ENCODE measurements at places on chromosomes 2 and 18.

DNA sequence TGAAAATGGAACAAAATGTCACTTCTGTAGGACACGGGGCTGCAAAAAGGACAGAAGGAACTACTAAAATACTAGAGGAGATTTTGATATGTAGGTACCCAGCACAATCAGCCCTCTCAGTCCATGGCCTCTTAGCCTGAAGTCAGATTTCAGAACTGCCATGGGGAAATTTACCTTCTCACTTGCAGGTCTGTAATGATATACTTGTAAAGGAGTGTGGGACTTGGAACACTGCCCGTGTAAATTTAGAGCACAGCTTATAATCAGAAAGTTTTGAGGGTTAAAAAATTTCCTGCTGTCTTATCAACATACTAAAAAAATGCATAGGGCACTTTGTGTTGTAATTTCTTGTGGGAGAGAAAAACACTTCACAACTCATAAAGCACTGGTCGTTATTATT lies 60.6 kb downstream of the ZEB2 start:
- no peak for DNase-seq

DNA sequence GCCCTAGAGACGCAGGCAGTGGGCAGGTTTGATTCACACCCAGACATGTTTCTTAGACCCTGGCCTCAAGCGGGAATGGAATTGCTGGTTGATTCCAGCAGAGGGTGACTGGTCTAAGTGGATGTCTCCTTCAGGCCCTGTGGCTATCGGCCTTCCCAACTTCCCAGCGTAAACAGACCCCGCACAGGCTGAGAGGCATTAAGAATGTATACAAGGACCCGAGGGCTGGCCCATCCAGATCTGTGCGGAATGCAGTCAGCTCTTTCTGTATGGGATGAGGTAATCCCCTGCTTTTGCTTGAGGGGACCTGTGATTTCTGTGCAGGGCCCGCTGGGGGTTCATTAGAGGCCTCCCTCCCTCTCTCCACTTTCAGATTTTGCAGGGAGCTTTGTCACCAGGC lies 6.5 kb downstream of the ACKR3 start:
- DNase-seq: no peak

GRCh38 chr2:33494155-33494779 lies 17.8 kb downstream of the RASGRP3 start:
- no peak for DNase-seq

GRCh38 chr2:164205347-164205746 lies 415.9 kb downstream of the GRB14 start:
- peak; percentile 48 for DNase-seq

DNA sequence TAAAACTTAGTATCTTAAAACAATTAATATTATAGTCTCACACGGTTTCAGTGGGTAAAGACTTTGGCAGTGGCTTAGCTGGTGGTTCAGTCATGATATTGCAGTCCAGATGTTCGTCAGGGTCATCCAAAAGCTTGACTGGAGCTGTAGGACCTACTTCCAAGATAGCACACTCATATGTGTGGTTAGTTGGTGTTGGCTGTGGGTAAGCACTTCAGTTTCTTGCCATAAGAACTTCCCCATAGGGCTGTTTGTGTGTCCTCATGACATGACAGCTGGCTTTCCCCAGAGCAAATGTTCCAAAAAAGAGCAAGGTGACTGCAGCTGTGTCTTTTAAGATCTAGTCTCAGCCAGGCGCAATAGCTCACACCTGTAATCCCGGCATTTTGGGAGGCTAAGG lies 48.5 kb upstream of the EPC2 start:
- DNase-seq: no peak

DNA sequence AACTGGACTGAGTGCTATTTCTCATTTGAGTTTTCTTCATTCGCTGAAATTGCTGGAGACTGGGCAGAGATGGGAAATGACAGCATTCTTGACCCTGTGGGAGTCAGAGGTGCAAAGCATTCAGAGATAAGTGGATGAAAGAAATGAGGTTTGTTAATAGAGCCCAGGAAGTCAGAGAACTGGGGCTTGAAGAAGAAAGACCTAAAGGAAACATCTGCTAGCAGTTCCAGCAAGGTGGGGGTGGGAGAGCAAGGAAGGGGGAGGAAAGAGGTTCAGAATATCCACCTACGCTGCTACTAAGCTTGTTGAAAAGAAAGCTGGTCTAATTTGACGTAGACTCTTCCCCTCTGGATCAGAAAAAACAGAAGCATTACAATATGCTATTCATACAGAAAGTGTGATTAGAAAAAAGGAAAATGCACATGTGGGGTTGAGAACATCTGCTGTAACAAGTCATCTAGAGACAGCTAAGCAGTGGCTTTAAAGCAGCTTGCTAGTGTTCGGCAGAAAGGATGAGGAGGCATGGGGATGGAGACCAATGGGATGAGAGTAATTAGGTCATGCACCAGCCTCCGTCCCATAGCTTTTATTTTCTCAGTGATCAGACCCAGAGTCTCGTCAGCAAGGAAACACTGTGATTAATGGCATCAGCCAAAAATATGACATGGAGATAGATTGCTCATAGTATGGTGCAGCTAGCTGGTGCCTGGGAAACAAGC lies 29.7 kb downstream of the NAB1 start:
- DNase-seq: peak; percentile 20

- DNase-seq: no peak
Measured at GRCh38 chr18:32391126-32391525, 79.6 kb downstream of the GAREM1 start.

GRCh38 chr2:196468394-196468793 lies 171.1 kb upstream of the CCDC150 start:
- DNase-seq: peak; percentile 44

DNA sequence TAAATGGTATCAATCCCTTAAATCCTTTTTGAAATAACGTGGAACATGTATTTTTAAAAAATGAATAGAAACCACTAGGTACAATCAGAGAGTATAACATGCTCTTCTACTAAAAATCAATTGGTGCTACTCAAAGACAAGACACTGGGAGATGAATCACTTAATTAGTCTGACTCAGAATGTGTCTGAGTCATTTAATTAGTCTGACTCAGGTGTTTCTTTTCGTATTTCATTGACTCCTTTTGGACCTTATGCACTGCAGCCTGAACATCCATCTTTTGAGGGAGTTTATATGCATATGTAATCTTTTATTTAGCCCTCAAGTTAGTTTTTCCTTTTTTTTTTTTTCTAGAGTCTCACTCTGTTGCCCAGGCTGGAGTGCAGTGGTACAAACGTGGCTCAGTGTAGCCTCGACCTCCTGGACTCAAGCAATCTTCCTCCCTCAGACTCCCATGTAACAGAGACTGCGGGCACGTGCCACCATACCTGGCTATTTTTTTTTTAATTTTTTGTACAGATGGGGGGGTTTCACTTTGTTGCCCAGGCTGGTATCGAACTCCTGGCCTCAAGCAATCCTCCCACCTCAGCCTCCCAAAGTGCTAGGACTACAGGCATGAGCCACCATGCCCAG lies 26.5 kb downstream of the PPP4R3B start:
- peak; percentile 70 for DNase-seq

- DNase-seq: no peak
Measured at GRCh38 chr2:220419647-220420046, 792.2 kb downstream of the SLC4A3 start.

- no peak for DNase-seq
Measured at GRCh38 chr2:110828330-110828729, 96.0 kb downstream of the ACOXL start.

GRCh38 chr2:112779598-112779997 lies 4.7 kb downstream of the IL1A start:
- no peak for DNase-seq

- DNase-seq: no peak
Measured at GRCh38 chr2:83943265-83943664, 515.8 kb downstream of the SUCLG1 start.

DNA sequence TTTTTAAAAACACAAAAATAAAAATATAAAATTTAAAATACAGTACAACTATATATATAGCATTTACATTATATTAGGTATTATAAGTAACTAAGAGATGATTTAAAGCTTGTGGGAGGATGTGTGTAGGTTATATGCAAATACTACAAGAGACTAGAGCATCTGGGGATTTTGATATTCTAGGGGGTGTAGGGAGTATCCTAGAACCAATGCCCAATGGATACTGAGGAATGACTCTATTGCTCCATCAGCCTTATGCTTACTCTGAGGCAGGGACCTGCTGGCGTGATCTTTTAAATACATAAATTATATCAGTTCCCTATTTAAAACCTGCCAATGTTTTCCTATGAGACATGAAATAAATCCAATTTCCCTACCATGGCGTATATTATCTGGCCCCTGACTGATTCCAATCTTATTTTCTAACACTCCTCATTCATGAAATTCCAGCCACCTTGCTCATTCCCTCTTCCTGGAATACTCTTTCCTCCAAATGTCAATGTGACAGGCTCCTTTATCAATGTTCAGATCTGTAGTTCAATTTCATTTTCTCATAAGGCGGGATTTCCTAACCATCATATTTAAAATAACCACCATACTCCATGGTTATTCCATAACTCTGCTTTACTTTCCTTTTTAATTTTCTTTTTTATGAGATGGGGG lies 22.2 kb downstream of the SP3 start:
- no peak for DNase-seq

GRCh38 chr2:105912081-105912480 lies 167.4 kb downstream of the NCK2 start:
- DNase-seq: no peak

DNA sequence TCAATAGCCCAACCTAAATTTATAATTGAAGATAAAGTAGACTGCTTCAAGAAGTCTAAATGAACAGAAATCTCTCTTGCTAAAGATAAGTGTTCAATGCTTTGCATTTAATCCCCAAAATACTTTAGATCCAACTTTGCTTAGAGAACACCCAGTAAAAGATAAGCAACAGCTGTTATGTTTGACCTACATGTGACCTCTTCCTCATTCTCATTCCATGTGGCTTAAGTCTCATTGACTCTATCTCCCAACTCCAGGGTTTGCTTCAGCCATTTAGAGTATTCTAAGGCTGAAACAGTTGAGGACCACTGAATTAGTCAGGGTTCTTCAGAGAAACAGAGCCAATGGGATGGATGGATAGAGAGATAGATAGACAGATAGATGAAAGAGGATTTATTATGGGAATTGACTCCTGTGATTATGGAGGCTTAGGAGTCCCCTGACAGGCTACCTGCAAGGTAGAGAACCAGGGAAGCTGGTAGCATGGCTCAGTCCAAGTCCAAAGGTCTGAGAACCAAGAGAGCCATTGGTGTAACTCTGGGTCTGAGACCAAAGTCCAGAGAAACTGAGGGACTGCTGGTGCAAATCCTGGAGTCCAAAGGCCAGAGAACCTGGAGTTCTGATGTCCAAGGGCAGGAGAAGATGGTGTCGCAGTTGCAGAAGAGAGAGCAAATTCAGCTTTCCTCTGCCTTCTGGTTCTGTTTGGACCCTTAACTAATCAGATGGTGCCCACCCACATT lies 32.1 kb downstream of the CRYGD start:
- DNase-seq: no peak

GRCh38 chr2:200609028-200609614 lies 23.3 kb downstream of the AOX1 start:
- DNase-seq: peak; percentile 75

GRCh38 chr2:236858661-236859060 lies 227.0 kb upstream of the COPS8 start:
- no peak for DNase-seq

DNA sequence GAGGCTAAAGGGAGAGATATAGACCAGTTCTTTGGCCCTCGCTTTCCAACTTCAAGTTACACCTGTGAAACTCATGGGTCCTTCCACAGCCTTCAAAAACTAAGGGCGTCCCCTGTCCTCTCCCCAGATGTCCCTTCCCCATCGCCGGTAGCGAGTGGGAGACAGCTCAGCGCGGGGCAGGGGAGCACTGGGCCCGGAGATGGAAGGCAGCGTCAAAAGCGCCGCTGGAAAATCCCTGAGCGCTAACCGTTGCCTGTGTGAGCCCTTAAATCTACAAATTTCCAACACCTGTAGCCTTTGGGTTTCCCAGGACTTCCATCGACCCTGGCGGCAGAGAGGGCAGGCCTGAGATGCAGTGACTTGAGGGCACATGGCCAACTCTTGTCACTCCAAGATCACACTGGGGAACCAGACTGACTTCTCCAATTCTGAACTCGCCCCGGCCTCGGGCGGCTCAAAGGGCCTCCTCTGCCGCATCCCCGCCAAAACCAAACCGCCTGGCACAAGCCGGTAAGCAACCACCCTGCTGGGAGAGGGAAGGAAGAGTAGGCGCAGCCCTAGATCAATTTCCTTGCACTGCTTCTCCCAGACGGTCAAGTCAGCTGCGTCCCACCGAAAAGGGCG lies 879 bp upstream of the EPAS1 start:
- DNase-seq: no peak
